ENCODE measurements at places on chromosomes 2 and 18.

- no peak for DNase-seq
These were observed 310.3 kb upstream of the HS6ST1 start for GRCh38 chr2:128628996-128629395.

DNA sequence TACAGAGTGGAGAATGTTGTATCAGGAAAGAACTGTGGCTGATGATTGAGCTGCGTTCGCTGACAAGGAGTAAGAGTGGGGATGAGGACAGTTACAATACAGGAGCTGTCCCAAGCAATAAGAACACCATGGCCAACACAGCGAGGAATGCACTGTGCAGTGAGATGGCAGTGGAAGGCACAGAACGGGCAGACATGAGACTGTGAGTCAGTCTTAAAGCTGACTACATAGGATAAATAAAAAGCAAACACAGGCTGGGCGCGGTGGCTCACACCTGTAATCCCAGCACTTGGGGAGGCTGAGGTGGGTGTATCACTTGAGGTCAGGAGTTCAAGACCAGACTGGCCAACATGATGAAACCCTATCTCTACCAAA, 89.8 kb downstream of the CABYR start:
- no peak for DNase-seq

- peak; percentile 66 for DNase-seq
These were observed 35.2 kb upstream of the SCN9A start for GRCh38 chr2:166410828-166411472.

GRCh38 chr2:219172231-219173154, 2.7 kb upstream of the SLC23A3 start:
- DNase-seq: no peak

- no peak for DNase-seq
These were observed 72.4 kb upstream of the SLC66A3 start for GRCh38 chr2:11082880-11083279.

GRCh38 chr18:51251625-51252024, 54.1 kb upstream of the MEX3C start:
- DNase-seq: no peak

- DNase-seq: no peak
These were observed 196.2 kb downstream of the MYCN start for GRCh38 chr2:16136461-16137035.

GRCh38 chr18:9826685-9827084, 59.1 kb upstream of the TXNDC2 start:
- peak; percentile 39 for DNase-seq

DNA sequence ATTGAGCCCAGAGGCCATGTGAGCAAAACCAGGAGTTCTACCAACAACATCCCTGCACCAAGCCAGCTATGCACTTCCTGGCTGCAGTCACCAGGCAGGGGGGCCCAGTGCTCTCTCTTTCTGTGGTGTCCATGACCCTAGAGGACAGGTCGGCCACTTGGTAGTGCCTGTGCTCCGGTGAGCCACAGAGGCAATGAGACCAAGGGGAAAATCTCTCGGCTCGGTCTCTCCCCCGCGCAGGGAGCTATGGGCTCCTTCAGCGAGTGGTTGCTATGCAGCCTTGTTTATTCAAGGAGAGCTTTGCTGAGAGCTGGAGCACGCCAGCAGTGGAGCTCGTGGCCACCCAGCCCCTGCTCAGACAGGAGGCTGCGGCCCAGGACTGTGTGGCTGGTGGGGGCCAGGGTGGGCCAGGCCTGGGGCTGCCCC, at the start of gene TOGARAM2:
TSS of gene TOGARAM2 (plus strand) at position 283 of the 426 bp plus-strand sequence. CDS start 13,537 bp downstream, outside the sequence.
- no peak for DNase-seq

GRCh38 chr2:129565551-129566109, 413.8 kb upstream of the RAB6C start:
- no peak for DNase-seq

- no peak for DNase-seq
These were observed 862 bp downstream of the C18orf54 start for GRCh38 chr18:54358495-54359040.

Measured in inflammatory macrophage (primary cell).